Vagina (tissue), 2 donors: ENCODE measurements at places on chromosomes 7 and 10.

DNA sequence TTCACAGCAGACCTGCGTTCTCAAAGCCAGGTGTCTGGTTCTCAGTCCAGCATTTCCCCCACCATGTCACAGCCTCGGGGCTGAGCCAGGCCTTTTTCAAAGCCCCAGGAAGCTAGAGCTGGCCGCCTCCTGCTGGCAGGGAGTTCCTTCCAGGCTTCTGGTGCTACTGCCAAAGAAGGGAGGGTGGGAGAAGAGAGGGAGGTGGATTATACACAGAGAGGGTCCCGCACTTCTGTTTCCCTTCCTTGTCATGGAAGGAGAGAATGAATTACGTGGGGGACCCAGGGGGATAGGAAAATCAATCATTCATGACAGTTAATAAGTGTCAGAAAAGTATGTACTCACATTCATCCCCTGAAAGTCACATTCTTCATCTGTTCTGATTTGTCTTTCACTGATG, 600 bp upstream of the LGI1 start:
- no peak for DNase-seq

GRCh38 chr7:147485660-147486210, 1104.8 kb upstream of the C7orf33 start:
- no peak for DNase-seq

DNA sequence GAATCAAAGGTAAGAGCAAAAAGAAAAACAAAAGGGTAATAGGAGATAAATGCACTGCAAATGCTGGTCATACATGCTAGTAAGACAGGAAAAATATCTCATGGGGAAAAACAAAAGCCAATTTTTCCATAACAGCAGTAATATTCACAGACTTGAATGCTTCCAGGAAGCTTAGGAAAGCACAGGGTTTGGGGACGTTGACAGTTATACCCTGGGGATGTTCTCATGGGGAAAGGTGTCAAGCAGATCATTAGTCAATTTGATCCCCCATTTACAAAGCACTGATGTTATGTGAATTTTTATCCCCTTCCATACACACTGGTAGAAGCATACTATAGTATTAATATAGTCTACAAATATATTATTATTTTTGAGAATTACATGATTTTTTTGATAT, 232.7 kb downstream of the SORCS1 start:
- no peak for DNase-seq

- DNase-seq = no peak
These were observed 636.8 kb downstream of the PHTF2 start for GRCh38 chr7:78435355-78435754.

GRCh38 chr7:16999541-17000267, 117.9 kb upstream of the AGR3 start:
- no peak for DNase-seq

- DNase-seq = no peak
These were observed 627.4 kb downstream of the REEP3 start for GRCh38 chr10:64148607-64149006.

DNA sequence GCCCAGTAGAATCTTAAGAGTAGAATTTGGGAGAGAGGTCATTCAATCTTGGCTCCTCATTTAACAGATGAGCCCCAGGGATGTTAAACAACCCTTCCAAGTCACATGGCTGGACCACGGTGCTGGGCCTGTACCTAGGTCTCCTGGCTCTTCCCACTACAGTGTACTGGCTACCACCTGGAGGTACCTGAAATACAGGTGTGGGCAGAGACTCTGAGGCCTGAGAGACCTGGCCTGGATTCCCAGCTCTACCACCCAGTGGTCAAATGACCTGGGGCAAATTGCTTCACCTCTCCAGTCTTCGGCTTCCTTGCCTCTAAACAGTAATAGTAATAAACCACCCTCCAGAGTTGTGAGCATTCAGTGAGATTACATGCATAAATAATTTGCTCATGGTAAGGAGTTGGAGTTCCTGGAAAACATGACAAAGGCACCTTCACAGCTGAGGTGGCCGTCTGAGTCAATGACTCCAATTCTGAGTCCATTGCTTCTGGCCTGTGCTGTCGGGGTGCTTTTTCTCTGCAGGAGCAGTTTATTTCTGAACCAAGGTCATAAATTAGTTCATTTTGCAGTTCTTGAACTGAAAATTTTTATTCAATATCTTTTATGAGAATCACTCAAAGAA, 2.7 kb downstream of the GOT1 start:
- DNase-seq = no peak

GRCh38 chr10:100894589-100895294, 18.0 kb upstream of the SLF2 start:
- DNase-seq = no peak

GRCh38 chr7:13731643-13732042, 257.8 kb downstream of the ETV1 start:
- DNase-seq = no peak

DNA sequence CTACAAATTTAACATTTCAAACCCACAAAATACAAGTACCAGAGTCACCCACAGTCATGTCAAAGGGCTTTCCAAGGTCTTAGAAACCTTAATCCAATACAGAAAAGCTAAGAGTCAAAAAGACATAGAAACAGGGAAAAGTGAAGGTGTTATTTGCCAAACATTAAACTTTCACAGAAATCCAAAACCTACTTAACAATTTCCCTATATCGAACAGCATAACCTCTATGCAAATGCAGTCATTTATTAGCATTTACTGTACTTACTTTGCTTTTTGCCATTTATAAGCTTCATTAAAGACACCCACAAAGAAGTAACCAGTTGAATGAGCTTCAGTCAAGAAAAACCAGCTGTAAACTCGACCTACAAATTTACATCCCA, 1.6 kb downstream of the PANK1 start:
- DNase-seq = no peak

DNA sequence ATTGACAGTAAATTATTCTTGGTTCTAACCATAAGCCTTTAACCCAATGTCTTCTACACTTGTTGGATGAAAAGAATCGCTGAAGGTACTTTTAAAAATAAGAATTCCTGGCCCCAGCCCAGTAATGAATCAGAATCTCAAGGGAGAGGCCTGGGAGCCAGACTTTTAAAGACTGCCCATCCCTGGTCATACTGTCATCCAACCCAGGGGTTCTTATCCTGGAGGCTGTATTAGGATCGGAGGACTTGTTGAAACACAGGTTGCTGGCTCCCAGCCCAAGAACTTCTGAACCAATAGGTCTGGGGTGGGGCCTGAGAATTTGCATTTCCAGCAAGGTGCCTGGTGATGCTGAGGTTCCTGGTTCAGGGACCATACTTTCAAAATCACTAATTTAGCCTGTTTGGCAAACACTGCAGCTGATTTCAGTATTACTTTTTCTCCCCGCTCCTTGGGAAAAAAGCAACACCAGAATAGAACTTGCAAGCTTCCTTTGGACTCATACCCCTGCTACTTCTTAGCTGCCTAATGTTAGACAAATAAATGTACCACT, 79.5 kb upstream of the FAM133B start:
- no peak for DNase-seq

GRCh38 chr10:8576911-8577310, 522.4 kb downstream of the GATA3 start:
- DNase-seq = no peak
